ENCODE measurements at places on chromosomes 11 and 22.
A peak's percentile ranks its signal among the peaks of the same experiment; 100 is the strongest.

DNA sequence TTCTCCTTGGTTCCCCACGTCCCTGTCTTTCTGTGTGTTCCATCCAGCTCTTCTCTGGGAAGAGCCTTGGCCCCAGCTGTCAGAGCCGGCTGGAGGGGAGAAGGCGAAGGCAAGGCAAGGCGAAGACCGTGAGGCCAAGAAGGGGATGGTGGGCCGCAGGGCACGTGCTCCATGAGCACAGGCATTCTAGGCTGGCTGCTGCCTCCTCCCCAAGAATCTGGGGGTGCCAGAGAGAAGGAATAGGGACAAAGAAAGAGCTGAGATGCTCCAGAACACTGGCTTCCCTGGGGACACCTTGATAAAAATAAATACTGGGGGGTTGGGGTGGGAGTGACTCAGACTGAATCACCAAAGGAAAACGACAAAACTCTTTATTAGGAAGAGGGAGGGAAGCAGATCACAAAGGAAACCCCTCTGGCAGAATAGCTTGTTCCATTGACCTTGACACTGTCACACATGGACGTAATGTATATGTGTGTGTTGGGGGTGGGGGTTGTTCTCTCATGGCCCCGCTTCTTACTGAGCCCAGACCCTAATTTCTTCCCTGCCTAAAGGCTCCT is 52.5 kb downstream of the NECTIN1 start:
- DNase-seq: no peak

GRCh38 chr22:49267996-49268395 is 559.7 kb downstream of the BRD1 start:
- DNase-seq: no peak

DNA sequence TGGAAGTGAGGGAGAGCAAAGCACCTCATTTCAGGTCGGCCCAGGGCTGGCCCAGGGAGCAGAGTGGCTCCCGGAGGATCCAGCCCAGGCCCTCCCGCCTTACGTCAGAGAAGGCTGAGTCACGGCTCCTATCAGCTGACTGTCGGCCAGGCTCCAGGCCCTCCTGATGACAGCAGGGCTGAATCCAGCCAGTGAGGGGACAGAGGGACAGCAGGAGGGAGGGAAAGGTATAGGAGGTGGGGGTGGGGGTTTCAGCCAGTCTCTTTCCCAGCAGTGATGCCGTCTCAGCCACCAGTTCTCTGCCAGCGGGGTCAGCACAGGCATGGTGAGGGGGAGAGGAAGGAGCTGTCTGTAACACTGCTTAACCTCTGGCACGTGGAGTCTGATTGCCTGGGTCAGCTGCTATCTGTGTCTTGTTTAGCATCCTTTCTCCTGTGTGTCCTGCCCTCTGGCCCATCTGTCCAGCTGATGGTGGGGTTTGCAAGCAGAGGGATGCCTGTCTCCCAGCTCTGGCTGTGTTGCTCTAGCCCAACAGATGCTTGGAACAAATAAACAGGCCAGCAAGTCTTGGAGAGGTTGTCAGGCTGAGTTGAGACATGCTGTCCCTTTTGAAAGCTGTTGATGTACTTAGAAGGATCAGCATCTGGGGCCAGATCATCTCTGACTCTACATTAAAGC is 74.0 kb downstream of the ADAMTS15 start:
- DNase-seq: peak; percentile 20

DNA sequence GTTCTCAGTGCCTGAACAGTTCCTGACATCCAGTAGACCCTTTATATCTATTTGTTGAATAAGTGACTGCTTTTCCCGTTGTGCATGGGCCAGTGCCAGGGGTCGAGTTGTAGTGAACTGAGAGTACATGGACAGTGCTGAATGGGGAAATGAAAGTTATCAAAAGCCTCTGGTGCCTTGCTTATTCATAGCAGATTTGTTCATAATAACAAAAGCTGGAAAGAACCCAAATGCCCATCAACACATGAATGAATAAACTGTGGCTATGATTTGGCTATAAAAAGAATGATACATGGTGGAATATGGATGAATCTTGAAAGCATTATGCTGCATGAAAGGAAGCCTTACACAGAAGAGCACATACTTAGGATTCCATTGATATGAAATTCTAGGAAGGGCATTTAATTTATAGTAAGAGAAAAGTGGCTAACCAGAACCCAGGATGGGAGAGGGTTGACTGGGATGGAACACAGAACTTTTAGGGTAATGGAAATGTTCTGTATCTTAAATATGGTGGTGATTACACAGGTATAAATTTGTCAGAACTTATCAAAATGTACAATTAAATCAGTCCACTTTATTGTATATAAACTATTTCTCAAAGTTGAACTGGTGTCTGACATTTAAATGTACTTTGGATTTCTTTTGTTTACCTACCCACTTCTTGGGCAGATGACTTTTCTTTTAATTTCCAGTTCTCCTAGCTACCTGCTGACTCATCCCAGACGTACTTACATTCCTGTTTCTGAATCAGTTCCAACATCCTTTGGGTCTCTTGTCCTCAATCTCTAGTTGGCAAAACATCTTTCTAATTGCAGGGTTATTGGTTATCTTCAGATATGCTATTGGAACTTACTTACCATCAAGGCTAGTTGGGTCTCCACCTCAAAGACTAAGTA is 42.8 kb downstream of the PACS1 start:
- peak; percentile 75 for DNase-seq

DNA sequence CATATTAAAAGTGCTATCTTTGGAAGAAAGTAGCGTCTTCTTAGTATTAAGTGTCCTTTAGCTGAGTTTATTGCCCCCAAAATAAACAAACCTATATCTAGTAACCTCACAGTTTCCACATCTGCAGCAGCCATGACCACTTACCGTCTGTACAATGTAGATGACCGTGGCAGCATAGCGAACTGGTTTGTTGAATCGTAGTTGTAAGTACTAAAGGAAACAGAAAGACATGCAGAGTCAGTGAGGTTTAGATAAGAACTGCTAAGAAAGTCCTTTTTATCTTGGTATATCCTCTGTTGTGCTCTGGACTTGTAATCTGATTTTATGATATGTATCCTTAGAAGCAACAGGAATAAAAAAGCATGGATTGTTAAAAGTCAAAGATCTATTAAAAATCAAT is 9.4 kb downstream of the SLC5A12 start:
- DNase-seq: no peak

GRCh38 chr11:121152764-121153163 is 51.7 kb downstream of the TECTA start:
- no peak for DNase-seq
